Cortex of kidney (tissue), 1 donor: ENCODE measurements at places on chromosomes 12 and 14.

DNA sequence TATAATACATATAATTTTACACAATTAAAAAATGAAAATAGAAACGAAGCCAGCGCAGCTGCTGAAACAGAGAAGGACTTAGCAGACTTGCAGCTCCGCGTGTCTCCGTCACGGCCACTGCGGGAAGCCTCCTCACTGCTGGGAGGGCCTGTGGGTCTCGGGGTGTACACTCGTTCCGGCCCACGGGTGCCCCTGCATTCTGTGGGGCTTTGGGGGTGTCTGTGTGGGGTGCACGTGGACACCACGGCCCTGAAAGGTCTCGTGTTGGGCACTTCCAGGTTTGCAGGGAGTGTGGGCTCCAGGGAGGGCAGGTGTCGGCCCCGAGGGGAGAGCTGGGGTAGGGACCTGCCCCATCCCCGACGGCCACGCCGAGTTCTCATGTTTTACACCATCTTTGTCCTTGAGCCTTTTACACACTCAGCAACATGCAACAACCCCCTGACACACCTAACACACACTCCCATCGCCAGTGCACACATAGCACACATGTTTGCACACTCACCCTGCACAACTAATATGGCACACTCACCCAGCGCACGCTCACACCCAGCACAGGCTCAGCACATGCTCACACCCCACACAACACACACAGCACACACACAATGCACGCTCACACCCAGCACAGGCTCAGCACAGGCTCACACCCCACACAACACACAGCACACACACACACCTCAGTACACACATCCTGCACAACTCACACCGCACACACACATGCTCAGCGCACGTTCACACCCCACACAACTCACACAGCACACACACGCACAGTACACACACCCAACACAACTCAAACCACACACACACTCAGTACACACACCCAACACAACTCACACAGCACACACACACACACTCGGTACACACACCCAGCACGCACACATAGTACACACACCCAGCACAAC lies 36.6 kb downstream of the NOC4L start:
- DNase-seq = no peak

DNA sequence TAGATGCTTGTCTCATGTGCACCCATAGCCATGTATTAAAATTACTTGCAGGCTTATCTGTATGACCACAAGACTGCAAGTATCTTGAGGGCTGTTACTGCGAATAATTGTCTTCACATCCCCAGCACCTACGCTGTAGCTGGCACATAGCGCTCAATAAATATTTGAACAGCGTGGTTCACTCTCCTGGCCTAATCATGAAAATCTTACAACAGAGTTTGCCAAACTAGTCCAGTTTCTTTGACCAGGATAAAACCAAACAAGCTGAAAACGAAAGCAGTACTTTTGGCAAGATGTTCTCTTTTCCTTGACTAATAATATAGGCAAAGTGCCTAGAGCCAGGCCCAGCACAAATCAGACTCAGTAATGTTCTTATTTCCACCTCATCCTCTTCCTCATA lies 106.7 kb downstream of the RPS29 start:
- DNase-seq = no peak

- DNase-seq = no peak
These were observed 514.6 kb downstream of the FUT8 start for GRCh38 chr14:65926935-65927700.

GRCh38 chr14:101477648-101478047 lies 83.6 kb upstream of the DIO3 start:
- no peak for DNase-seq

DNA sequence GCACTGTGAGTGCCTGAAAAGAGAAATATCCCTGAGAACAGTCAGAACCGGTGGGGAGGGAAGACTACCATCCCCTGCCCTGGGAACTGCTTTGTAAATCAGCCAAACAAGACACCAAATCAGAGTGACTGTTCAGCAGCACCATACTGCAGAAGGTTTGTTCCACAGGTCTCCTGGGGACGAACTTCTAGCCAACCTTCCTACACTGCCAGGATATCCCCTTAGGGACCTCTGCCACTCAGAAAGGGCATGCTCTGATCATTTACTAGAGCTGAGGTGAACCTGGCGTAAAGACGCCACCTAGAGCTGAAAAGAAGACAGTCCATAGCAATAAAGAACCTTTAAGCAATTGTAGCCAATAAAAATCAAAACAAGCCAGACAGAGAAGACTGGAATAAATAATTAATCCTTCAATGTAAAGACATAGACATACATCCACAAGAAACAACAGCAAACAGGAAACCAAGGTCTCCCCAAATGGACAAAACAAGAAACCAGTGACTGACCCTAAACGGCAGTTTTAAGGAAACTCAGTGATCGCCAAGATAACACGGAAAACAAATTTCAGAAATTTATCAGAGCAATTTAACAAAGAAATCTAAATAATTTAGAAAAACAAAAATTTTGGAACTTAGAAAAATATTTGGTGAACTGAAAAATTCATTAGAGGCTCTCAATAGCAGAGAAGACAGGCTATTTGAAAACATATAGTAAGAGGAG lies 228.1 kb upstream of the AMIGO2 start:
- no peak for DNase-seq

DNA sequence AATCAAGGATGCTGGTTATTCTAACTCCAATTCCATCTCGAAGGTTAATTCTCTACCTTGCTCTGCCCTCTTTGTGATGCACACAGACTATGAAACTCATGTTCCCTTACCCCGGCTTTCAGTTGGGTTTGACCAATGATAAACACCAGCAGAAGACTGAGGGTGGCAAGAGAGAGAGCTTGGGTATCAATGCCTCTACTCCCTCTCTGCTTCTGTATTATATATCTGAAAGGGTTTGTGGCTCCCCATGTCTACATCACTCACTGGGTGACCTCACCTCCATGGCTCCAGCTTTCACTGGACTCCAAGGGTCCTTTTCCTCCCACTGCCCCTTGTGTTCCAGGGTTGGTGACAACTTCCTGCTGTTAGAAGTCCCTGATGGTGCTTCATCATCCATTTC lies 659.0 kb upstream of the TBX3 start:
- no peak for DNase-seq

DNA sequence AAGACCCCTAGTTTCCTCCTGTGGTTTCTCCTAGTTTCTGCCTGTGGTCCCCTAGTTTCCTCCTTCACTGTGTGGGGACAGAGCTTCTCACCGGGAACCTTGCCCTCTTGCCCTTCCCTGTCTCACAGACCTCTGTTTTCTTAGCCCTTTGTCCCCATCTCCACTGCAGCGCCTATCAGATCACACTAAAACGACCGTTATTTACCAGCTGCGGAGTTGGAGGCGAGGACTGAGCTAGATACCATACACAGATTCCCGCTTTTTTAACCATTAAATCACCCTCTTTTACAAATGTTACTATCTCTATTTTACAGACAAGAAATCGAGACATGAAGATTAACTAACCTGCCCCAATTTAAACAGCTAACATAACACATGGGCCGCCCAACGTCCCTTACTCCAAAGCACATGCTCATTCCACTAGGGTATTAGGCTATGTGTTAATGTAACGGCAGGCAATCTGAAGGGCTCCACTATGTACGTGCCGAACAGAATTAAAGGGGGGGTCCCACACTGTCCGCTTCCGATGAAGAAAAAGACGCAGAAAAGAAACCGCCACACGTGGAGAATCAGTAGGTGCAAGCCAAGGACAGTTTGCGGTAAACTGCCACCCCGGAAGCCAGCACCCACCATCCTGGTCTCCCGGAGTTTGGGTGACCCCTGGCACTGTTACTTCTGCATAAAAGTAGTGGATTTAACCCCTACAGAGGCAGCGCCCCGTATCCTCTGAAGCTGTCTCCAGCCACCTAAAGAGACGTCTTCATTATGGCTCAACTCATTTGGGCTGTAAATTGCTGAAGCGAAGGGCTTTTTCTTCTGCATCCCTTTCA lies 1.9 kb upstream of the FKBP4 start:
- no peak for DNase-seq

DNA sequence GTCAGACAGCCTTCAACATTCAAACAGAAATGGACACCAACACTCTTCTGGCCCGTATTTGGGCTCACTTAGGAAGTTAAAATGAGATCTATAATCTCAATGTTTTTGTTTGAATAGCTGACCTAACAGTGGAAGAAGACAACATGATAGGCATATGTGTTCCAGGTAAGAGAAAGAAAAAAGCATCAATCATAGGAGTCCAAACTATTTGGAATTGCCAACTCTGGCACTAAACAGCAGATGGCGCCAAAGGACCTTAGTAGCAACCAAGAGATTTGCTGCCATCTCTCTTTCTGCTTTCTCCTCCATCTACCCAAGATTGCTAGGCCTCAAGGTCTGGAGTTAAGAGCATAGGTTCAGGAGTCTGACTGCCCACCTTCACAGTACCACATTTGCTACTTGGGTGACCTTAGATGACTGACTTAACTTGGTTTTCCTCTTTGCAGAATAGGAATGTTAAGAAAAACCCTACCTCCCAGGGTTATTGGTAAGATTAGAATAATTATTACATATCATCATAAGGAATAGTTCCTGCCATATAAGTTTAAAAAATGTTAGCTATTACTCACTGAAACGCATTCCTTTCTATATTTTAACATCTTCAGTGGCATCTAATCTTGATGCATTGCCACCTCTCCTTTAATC lies 30.2 kb downstream of the PEX5 start:
- no peak for DNase-seq

GRCh38 chr12:71392521-71393145 lies 47.0 kb upstream of the LGR5 start:
- DNase-seq = no peak

DNA sequence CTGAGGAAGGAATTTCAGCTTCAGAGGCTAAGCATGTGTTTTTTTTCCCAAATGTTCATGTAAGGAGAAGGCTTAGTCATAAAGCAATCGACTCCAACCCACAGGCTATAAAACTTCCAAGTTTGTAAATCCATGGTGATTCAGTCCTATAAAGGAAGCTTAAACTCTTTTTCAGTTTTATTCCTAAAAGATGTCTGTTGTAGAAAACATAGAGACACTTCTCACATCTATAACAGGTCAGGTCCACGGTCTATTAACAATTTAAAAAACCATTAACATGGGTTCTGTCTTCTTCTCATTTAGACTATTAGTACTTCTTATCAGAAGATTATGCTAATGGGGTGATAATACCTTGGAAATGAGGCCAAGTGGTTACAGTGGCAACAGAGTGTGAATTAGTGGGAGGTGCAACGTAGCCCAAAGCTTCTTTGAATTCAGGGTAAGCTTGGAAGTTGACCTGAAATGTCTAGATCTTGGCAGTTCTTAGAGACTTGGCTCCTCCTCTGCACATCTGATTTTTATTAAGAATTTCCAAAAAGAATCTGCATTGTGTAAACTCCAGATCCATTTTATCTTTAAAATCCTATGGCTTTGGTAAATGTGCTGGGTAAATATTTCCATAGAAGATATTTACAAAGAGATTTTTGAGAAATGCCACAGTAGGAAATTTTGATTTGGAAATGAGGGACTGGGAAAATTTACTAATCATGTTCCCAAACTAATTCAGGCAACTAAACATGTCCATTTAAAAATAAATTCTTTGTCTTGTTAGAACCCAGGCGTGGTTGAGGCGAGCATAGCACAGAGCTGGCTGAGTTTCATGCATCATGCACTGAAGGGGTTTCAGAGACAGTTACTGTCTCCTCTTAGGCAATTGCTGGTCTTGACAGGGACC lies 86.4 kb downstream of the EML1 start:
- DNase-seq = no peak

- DNase-seq = no peak
These were observed 315.6 kb upstream of the ATP2B1 start for GRCh38 chr12:90024262-90024661.
